Stimulated activated CD8-positive, alpha-beta memory T cell treated with anti-CD3 and anti-CD28 coated beads, Interleukin-7, amount 100 ng/mL, for 1 hour (primary cell): ENCODE measurements at places on chromosomes 1 and 21.

DNA sequence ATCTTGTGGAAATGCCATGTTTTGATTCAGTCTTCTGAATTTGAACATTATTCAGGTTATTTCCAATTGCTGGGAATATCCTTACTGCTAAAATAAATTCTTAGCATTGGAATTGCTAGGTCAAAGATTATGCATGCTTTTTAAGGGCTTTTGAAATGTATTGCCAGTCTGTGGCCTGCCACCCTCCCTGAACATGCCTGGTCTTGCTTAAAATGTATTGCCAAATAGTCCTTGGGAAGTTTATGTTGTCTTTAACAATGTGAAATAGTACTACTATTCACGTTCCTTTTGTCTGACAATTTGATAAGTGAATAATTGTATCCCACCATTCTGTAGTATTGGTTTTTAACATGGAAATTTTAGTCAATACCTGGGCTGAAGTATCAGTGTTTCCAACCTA, 13.6 kb downstream of the TARDBP start:
- no peak for DNase-seq

GRCh38 chr1:191839891-191840290, 318.4 kb upstream of the RGS18 start:
- DNase-seq: no peak

- no peak for DNase-seq
These were observed 6.9 kb upstream of the PRKAA2 start for GRCh38 chr1:56638248-56638647.

- no peak for DNase-seq
These were observed 87.1 kb upstream of the CACNA1E start for GRCh38 chr1:181396171-181396670.

GRCh38 chr21:40723317-40723716, 123.6 kb downstream of the DSCAM start:
- DNase-seq: no peak

- no peak for DNase-seq
These were observed 252.5 kb downstream of the SDCCAG8 start for GRCh38 chr1:243508303-243508713.

- peak; percentile 64 for DNase-seq
These were observed 60.2 kb upstream of the ID3 start for GRCh38 chr1:23619299-23620188.

DNA sequence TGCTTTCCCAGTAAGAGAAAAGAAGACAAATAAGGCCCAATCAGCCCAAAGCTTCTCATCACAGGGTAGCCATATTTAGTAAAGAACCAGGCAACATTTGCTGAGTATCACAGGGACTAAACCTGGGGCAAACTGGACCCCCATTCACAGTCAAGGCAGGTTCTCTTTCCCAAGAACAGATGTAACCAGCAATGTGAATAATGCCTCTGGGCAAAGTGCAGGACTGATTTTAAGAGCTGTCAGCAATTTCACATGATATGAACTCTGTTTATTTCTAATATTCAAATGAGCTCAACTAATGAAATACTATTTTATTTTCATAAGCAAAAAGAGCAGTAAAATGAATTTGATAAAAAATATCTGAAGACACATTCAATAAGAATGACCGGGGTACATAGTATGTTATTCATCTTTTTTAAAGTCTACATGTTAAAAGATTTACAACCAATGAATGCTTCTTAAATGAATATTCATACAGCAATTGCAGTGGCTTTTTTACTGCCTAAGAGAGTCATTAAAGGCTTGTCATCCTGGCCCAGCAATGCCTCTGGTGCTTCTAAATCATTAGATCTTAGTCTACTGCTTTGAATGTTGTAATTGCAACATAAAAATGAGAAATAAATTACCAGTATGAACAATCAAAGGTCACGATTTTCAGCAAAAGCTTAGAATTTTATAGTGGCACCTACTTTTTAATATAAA, 308.8 kb downstream of the SMYD3 start:
- DNase-seq: no peak

- no peak for DNase-seq
These were observed 1.2 kb downstream of the LMX1A start for GRCh38 chr1:165355139-165355976.

DNA sequence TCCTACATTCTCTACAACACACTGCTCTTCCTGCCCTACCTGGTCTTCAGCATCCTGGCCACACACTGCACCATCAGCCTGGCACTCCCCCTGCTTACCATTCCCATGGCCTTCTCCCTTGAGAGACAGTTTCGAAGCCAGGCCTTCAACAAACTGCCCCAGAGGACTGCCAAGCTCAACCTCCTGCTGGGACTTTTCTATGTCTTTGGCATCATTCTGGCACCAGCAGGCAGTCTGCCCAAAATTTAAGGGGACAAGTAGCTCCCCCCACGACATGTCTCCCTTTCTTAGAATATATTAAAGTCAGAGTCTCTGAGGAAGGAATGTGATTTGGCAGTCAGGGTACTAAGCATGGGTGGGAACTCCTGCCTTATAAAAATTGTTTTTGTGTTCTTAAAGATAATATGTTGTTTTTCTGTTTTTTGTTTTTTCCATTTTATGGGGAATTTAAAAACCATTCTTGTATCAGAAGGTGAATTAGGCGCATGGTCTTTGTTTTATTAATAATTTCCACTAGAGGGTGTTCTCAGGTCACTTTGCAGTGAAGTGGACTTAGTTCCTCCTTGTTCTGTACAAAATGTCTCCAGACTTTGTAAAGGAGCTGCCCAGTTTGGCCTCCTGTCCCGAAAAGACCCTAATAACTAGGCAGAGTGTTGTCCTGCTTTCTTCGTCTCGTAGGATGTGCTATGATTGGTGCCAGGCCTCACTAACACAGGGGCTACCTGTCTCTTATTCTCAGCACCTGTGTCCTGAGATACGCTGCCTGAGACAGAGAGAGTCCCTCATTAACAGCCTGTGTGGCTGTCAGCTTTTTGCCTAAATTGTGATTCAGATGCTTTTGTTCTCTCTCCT, 13.1 kb downstream of the UBIAD1 start:
- DNase-seq: no peak

GRCh38 chr1:84027368-84027767, 28.4 kb upstream of the TTLL7 start:
- no peak for DNase-seq

DNA sequence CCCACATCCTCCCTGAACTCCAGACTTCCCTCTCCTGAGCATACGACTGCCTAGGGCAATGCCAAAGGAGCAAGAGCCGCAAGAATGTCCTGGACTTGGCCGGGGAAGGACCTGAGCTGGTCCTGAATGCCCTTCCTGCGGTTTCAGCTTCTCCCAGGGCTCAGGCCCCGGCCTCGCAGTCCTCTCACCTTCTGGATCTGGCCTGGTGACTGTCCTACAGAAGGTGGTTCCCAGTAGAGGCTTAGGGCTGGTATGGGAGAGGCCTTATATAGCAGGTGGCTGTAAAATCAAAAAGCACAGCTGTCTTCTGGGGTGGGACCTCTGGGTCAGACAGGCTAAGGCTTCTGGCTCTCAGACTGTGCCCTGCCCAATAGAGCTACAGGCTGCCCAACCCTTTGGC, at the start of gene LYPD8:
Gene LYPD8, minus strand, starts transcription at position 243 of the 400 bp plus-strand sequence. CDS start 4,678 bp downstream, outside the sequence.
- DNase-seq: no peak

GRCh38 chr1:158011714-158012113, 18.3 kb downstream of the KIRREL1 start:
- DNase-seq: no peak

- DNase-seq: no peak
These were observed 37.3 kb downstream of the GPR137B start for GRCh38 chr1:236179634-236180033.

GRCh38 chr1:181588631-181589030, 105.3 kb downstream of the CACNA1E start:
- no peak for DNase-seq

DNA sequence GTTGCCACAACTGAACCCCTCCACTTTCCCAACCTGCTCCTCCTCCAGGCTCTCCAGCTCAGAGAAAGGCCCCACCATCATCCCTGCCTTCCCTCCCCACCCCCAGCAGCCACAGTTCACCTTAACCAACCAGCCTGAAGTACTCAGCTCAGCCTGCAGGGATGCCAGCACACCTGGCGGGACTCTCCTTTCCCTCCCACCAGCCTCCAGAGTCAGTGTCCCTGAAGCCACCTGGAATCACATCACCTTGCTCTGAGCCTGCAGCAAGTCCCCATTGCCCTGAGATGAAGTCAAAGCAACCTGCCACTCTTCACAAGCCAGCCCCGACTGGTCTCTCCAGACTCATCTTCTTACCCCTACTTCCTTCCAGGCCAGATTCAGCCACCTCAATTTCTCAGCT, 26.2 kb upstream of the ZC3H12A start:
- DNase-seq: no peak
